ENCODE measurements at places on chromosomes 11 and 22.
A peak's percentile ranks its signal among the peaks of the same experiment; 100 is the strongest.

- no peak for DNase-seq
Observed at GRCh38 chr11:911890-912219, 1.2 kb upstream of the CHID1 start.

GRCh38 chr22:30245181-30245984 is 1.2 kb downstream of the LIF start:
- no peak for DNase-seq

DNA sequence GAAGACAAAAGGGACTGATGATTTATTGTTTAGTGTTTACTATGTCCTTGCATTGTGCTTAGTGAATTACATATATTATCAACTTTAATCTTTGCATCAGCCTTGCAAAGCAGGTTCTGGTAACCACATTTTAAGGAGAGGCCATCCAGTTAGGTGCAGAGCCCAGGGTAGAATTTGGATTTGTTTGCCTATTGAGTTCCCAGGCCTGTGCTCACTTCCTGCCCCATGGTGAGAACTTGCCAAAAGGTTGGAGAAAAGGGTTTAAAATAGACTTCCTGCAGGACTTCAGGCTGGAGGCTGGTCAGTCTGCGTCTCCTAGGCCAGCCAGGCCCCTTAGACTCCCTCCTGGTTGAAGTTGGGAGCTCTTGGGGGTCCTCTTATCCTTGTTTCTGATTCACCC is 72.1 kb downstream of the ATXN10 start:
- no peak for DNase-seq

GRCh38 chr11:58276151-58276550 is 8.1 kb upstream of the OR10W1 start:
- no peak for DNase-seq

DNA sequence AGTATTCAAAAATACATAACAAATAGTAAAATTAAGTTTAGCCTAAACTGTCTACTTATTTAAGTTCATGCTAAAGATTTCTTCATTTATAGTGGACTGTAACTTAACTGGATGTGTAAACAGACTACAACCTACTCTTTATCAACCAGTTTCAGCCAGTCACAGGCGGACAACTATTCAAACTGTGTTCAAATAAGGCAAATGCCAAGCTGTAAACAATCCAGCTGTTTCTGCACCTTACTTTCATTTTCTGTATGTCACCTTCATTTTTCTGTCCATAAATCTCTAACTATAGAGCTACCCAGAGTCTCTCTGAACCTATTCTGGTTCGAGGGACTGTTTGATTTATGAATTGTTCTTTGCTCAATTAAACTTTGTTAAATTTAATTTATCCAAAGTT is 992.8 kb downstream of the DLG2 start:
- no peak for DNase-seq

- peak; percentile 75 for DNase-seq
Observed at GRCh38 chr11:36672815-36673450, 74.9 kb upstream of the RAG2 start.

DNA sequence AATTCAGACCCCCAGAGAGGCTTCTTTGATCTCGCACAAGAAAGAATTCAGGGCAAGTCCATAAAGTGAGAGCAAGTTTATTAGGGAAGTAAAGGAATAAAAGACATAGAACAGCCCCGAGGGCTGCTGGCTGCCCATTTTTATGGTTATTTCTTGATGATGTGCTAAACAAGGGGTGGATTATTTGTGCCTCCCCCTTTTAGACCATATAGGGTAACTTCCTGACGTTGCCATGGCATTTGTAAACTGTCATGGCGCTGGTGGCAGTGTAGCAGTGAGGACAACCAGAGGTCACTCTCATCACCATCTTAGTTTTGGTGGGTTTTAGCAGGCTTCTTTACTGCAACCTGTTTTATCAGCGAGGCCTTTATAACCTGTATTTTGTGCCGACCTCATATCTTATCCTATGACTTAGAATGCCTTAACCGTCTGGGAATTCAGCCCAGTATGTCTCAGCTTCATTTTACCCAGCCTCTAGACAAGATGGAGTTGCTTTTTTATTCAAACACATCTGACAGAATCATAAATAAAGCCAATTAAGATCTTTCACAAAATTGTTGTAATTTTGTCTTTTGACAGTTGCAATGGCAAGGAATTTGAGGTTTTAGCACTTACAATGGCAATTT is 7.6 kb downstream of the DDIAS start:
- DNase-seq, result no peak

GRCh38 chr22:24011735-24012068 is 598 bp downstream of the CABIN1 start:
- no peak for DNase-seq

GRCh38 chr11:64970731-64971151 is 1.2 kb downstream of the MAJIN start:
- no peak for DNase-seq

- DNase-seq, result no peak
Observed at GRCh38 chr22:46416891-46417580, 81.5 kb downstream of the TRMU start.

DNA sequence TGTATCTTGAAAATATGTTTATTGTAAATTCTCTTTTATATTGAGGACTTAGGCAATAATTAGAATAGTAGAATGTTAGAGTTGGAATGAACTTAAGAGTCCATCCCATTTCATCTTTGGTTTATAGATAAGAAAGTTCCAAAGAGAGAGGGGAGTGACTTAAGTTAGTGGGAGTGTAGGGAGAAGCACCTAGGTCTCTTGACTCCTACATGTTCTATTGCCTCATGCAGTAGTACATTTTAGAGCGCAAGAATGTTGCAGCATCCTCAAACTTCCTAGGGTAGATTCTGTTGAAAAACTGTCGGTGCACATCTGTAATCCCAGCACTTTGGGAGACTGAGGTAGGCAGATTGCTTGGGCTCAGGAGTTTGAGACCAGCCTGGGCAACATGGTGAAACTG is 8.7 kb downstream of the RRM1 start:
- no peak for DNase-seq

DNA sequence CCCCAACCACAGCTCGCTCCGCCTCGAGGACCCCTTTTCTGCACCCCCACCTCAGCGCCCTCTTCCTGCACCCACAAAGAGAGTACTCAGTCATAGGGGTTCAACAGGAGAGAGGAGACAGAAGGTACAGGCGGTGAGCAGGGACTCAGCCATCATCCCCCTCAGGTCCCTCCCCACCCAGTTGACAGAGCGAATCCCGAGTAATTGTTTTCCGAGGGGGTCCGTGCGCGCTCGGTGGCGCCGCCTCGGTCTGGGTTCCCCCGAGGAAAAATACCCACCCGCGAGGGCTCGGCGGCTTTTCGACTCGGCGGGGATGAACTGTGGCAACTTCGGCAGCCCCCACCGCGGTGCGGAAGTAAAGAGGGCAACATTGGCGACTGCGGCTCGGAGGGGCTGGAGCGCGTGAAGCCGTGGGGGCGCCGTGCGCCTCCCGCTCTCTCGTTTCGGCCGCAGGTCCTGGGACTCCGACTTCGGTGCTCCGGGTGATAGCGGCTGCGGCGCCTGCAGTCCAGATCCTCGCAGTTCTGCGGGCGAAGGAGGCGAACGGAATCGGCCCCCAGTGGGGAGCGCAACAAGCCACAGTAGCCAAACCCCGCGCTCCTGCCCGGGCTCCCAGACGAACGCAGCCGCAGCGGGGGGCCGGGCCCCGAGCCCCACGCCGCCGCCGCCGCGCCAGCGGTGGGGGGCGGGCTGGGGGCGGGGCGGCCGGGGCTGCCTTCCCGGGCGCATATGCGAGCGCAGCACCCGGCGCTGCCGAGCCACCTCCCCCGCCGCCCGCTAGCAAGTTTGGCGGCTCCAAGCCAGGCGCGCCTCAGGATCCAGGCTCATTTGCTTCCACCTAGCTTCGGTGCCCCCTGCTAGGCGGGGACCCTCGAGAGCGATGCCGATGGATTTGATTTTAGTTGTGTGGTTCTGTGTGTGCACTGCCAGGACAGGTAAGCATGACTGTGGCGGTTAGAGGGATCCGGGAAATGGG is at the start of gene NELL1:
Gene NELL1 (plus strand): TSS at position 743 of the 976 bp plus-strand sequence.
- no peak for DNase-seq

- no peak for DNase-seq
Observed at GRCh38 chr22:22614065-22614464, 30.3 kb upstream of the GGTLC2 start.

- no peak for DNase-seq
Observed at GRCh38 chr11:75493626-75494025, 32.1 kb downstream of the GDPD5 start.

GRCh38 chr11:74069146-74070046 is 60.5 kb upstream of the UCP3 start:
- no peak for DNase-seq

DNA sequence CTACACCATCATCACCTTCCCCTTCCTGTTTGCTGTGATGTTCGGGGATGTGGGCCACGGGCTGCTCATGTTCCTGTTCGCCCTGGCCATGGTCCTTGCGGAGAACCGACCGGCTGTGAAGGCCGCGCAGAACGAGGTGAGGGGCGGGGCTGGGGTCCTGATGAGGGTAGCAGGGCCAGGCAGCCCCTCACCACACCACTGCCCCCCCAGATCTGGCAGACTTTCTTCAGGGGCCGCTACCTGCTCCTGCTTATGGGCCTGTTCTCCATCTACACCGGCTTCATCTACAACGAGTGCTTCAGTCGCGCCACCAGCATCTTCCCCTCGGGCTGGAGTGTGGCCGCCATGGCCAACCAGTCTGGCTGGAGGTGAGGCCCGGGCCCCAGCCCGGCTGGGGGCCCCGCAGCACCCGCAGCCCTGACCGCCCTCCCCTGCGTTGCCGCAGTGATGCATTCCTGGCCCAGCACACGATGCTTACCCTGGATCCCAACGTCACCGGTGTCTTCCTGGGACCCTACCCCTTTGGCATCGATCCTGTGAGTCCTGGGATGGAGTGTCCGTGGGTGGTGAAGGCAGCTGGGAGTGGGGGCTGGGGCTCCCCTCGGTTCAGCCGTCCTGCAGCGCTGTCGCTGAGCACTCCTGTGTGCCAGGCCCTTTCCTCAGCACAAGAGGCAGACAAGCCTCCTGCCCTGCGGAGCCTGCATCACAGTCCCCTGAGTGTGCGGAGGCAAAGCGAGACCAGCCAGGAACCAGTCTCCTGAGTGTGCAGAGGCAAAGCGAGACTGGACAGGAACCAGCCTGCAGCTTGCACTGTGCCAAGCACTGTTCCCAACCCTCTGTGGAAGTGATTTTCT is 8.8 kb downstream of the TCIRG1 start:
- no peak for DNase-seq

- no peak for DNase-seq
Observed at GRCh38 chr22:49646876-49647275, 180.8 kb downstream of the BRD1 start.

DNA sequence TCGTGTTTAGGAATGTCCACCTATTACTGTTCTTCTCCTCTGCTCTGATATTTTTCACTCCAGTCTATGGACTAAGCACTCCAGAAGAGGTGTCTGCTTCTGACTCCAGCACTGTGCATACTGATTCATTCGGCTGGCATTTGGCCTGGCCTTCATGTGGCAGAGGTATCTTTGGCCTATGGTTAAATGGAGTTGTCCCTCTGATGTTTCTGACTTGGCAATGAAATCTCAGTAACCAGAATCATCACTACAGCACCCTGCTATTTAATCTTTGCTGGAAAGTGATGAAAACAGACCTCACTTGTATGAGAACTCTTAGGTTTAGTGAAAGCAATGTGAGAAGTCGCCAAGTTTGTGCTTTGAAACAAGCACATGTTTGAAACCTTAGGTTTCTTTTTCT is 155.2 kb downstream of the MAML2 start:
- DNase-seq, result no peak

GRCh38 chr11:31132531-31133421 is 236.8 kb downstream of the DCDC1 start:
- no peak for DNase-seq

DNA sequence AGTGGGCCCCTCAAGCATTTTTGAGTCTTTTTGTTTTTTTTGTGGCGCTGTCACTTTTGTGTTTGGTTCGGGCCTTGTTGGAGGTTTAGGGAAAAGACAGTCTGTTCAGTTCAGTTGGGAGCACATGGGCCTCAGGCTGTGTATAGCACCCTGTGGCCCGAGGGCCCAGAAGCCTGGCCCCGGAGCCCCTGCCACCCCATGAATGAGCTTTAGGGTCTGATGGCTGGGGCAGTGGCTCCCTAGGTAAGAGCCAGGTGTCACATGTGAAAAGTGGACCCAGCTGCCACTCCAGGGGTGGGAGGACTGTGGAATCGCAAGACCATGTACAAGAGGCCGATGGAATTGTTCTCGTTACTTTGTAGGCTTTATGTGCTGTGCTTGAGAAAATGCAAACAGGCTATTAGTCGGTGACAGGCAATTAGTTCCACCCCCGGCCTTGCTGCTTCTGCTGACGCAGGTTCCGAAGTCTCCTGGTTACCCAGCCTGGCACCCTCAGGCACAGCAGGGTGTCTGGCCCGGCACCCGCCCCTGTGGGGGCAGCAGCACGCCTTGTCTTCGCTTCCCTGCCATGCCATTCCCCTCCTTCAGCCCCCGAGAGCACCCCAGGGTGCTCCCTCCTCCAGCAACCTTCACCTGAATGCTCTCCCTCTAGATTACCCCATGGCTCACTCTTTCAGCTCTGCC is 38.2 kb upstream of the PARVG start:
- no peak for DNase-seq

DNA sequence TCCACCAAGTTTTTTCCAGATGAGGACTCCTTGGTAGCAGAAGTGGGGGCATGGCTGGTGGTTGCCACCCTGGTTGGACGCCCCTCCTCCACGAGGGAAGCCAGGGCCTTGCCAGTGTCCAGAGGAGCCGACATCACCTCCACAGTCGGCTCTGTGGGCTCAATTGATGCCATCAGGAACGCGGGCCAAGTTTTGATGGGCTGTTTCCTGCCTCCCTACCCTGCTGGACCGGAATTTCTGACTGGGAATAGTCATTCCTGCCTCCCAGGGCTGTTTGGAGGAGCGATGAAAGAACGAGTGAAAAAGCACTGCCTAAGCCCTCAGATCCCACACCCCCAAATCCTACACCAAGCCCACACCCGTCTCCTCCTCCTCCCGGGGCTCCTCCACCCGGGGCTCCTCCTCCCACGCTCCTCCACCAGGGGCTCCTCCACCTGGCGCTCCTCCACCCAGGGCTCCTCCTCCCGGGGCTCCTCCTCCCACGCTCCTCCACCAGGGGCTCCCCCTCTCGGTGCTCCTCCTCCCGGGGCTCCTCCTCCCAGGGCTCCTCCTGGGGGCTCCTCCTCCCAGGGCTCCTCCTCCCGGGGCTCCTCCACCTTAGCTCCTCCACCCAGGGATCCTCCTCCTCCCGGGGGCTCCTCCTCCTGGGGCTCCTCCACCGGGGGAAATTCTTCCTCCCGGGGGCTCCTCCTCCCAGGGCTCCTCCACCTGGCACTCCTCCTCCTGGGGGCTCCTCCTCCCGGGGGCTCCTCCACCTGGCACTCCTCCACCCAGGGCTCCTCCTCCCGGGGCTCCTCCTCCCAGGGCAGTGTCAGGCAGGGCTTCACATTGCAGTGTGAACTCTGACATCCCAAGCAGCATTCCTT is 10.0 kb upstream of the PRR5 start:
- no peak for DNase-seq

DNA sequence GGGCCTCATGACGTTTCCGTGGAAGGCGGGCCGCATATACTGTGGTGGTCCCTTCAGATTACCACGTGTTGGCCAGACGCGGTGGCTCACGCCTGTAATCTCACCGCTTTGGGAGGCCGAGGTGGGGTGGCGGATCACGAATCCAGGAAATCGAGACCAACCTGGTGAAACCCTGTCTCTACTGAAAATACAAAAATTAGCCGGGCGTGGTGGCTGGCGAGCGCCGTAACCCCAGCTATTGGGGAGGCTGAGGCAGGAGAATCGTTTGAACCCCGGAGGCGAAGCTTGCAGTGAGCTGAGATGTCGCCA is 853 bp upstream of the DENND6B start:
- no peak for DNase-seq

All from tibial nerve (tissue), 4 donors.